ENCODE measurements at places on chromosomes 5 and 9.

GRCh38 chr5:97118261-97119006 is 24.0 kb downstream of the LIX1 start:
- DNase-seq, result no peak

- DNase-seq, result no peak
Measured at GRCh38 chr9:20683351-20684034, 566 bp upstream of the FOCAD start.

- DNase-seq, result no peak
Measured at GRCh38 chr5:96924016-96924443, 11.8 kb upstream of the LNPEP start.

DNA sequence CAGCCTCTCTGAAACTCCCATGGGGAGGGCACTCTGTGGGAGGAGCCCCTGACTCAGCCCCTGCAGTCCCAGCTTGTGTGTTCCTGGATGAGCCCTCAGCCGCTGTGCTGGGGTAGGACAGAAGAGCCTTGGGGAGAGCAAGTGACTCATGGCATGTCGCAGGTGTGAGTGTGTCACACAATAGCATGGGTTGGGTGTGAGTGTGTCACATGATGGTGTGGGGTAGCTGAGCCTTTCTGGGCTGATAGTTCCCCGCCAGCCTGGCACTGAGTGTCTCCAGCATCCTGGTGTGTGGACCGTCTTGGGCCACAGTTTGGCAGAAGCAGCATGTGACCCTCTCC is 83.4 kb downstream of the PHF2 start:
- DNase-seq, result no peak

- DNase-seq, result no peak
Measured at GRCh38 chr9:128355451-128355850, 15.1 kb downstream of the SLC27A4 start.

GRCh38 chr5:15021266-15022046 is 149.9 kb upstream of the ANKH start:
- DNase-seq, result no peak

GRCh38 chr9:92438900-92439526 is 14.7 kb upstream of the OMD start:
- no peak for DNase-seq

DNA sequence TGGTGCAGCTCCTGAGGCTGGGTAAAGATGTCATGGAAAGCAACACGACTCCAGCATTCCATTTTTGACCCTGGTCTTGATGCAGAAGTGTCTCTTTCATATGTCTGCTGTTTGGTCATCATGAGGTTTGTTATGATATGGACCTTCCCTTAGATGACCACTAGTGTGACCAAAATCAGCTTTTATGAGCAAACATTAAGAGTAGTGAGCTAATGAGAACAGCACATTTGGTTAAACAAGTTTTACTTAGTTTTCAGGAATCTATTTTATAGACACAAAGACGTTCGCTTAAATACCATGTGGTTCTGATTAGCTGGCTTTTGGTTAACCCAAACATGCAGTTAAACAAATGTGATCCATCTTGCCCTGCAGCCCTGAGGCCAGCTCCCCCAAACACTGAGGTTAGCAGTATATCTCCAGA is 56.7 kb upstream of the ACTBL2 start:
- no peak for DNase-seq

DNA sequence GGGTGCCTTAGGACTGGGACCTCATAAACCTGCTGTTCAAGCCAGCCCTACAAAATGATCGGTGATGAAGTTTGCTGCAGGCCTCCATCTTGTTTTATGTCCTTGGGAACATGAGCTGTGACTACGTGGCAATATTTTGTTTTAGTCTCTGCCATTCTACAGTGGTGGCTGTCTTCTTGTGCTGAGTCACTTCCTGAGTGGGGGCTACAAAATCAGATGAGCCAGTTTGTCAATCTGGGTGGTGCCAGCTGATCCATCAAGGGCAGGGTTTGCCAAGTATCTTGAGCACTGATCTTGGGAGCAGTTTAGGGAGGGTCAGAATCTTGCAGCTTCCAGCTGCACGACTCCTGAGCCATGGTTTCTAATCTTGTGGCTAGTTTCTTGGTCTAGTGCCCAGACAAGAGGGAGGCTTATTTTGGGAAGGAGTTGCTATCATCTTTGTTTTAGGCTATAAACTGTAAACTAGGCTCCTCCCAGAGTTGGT is 94.7 kb downstream of the YTHDC2 start:
- DNase-seq, result no peak

GRCh38 chr9:71648453-71648852 is 119.9 kb downstream of the CEMIP2 start:
- no peak for DNase-seq

GRCh38 chr5:157917491-157917890 is 58.5 kb upstream of the CLINT1 start:
- DNase-seq, result no peak

DNA sequence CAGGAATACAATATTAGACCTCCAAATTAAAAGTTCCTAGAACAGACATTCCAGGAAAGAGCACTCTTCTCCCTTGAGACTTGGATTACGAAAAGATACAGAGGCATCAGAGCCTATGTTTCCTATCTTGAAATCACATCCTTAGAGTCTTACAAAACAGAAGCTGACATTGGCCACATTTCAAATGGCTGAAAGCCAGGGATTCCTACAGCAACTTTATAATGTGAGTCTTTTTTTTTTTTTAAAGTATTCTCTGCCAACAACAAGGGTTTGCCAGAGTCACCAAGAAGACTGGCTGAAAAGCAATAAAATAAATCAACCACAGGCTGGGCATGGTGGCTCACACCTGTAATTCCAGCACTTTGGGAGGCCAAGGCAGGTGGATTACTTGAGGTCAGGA is 63.1 kb downstream of the TRPM6 start:
- DNase-seq, result no peak

GRCh38 chr5:169904508-169904907 is 75.8 kb downstream of the INSYN2B start:
- DNase-seq, result no peak

DNA sequence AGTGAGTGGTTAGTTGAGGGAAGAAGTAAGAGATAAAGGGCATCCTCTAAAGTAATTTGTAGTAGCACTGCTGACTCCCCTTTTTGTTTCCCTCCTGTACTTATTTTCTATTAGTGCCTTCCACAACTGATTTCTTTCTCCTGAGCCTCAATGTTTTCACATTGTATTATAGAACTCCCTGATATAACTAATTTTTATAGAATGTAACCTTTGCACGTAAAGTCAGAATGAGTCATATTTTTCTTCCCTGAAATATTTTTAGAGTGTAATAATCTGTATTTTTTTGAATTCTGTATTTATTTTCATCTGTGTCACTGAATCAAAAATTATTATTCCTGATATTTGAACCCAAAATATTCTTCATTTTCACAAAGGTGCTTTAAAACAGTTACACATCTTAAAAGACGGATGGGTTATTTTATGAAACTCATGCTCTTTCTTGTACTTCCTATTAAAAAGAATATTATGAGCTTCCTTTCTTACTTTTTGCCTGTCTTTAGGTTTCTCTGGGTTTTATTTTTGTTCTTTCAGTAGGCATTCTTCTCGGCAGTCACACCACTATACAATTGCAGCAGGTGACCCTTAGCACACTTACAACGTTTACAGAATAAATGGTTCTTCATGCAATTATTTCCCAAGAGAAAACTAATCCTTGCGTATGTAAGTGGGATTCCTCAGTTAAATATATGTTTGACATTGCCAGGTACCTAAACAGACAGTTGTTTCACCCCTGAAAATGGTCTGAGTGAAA is 30.5 kb upstream of the DMRTA1 start:
- no peak for DNase-seq

DNA sequence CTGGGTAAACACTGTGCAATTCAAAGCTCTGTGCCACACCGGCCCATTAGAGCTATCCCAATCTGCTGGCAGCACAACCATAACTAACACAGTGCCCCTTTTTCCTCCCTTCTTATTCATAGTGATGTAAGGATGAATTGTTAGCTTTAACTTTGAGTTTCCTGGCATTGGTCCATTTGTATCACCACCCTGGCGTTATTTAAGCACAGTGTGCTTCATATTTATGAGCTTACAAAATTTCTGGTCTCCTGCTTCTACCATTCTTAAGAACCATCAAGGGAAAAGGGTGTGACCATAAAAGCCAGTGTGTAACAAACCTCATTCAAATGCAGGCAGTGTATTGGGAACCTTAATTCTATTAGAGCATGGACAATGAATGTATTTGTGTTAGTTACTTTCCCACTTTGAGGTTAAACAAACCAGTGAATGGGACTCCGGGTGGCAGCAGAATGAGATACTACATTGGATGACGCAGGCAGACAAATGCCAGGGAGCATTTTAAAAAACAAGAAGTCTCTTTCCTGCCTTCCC is 222.6 kb downstream of the TMEM161B start:
- DNase-seq, result no peak

DNA sequence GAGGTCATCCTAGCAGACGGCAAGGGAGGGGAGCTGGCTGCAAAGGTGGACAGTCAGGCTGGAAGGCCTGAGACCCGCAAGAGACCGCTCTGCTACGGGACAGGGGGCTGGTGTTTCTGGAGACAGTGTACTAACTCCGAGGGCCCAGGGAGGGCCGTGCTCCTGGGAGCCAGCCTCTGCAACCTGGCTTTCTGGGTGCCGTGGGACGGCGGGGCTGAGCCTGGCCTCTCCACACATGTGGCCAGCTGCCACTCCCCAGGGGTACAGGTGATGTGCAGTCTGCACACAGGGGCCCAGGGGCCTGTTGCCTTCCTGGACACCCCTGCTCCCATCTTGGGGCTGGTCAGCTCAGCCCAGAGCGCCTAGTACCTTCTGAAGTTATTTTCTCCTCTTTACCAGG is 92.2 kb downstream of the MRPL36 start:
- no peak for DNase-seq

DNA sequence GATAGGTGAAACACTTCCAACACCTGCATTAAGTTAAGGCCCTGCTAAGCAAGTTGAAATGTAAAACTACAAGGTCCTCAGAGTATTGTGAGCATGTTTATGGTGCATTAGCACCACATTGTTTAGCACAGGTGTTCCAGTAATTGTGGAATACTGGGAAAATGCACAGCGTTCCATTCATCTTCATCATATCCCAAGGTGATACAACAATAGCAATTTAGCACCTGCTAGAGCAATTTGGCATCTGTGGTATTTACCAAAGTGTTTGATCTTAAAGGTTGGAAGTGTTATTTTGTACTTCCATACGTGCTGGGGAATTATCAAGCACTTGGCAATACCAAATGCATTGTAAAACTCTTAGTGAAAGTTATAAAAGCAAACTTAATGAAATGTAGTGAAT is 266.8 kb downstream of the CYLC2 start:
- DNase-seq, result no peak

GRCh38 chr5:163619951-163620350 is 114.5 kb downstream of the MAT2B start:
- no peak for DNase-seq

- DNase-seq, result no peak
Measured at GRCh38 chr5:142114687-142115086, 6.1 kb downstream of the NDFIP1 start.

- no peak for DNase-seq
Measured at GRCh38 chr9:5416953-5417352, 20.8 kb downstream of the PLGRKT start.

DNA sequence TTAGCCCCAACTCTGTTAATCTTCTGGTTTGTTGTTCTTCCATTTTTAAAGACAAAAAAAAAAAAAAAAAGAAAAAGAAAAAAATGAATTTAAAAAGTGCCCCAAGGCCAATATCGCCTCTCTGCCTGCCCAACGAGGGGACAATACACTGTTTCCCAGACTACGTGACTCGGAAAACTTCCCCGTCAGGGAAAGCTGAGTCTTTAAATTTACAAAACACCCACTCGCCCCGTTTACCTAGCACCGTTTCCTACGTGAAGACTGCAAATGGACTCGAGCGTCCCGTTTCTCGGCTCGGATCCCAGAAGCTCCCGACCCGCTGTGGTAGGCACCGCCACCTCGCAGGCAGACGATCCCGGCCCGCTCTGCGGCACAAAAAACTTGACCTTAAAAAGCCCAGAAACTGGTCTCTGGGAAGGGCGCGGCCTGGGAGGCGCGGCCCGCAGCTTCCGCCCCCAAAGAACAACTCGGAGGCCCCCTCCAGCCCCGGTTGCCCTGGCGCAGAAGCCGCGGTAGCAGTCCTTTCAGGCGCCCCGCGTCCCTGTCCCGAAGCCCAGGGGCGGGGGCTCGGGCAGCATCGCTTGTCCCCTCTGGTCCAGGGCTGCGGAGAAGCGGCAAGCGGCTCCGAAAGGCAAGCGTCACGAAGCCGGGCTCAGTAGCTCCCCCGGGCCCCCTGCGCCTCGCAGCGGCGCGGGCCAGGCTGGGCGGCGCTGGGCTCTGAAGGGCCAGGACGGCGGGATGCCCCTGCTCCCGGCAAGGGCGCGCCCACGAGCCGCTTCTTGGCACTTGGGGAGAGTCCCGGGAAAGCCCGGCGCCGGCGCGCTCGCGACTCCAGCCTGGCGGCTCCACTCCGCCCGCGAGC is at the start of gene GCNT4:
Gene GCNT4, minus strand, starts transcription at position 367 of the 862 bp plus-strand sequence. CDS start 22,521 bp downstream, outside the sequence.
- no peak for DNase-seq

GRCh38 chr5:135452321-135453030 is at the start of gene TIFAB:
TSS of gene TIFAB (minus strand) at chr5:135452351. CDS start at chr5:135449939, 2,412 bp downstream.
- DNase-seq, result no peak

GRCh38 chr9:85310573-85310972 is 431.2 kb downstream of the AGTPBP1 start:
- DNase-seq, result no peak
